ENCODE measurements at places on chromosomes 4 and X.

DNA sequence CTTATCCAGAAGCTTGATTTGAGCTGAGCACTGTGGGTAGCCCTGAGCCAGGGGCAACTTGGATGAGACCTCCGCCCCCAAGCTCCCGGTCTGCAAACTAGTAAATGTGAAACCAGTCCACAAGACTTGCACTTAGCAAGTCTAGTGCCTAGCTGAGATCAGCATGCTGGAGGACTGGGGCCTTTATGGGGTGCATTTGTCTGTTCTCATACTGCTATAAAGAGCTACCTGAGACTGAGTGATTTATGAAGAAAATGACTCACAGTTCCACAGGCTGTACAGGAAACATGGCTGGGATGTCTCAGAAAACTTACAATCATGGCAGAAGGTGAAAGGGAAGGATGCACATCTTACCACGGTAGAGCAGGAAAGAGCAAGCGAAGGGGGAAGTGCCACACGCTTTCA is 42.1 kb upstream of the HOPX start:
- no peak for DNase-seq

DNA sequence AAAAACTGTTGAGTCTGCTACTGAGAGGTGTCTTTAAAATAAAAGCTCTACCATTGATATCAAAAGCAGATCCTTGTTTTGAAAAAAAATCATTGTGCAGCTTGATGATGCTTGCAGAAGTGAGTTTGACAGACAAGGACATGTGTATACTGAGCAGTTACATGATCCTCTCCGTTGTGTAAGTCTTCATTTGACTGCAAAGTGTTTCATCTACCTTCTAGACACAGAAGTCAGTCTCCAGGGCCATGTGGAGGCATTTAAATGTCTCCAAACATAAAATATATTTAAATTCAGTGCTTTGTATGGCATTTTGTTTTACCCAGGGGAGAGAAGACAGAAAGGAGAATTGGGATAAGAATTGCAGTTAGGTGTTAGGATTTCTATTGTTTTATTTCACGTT is 107.8 kb upstream of the MYOZ2 start:
- no peak for DNase-seq

- no peak for DNase-seq
These were observed 51.0 kb downstream of the CYTL1 start for GRCh38 chr4:4968161-4968725.

DNA sequence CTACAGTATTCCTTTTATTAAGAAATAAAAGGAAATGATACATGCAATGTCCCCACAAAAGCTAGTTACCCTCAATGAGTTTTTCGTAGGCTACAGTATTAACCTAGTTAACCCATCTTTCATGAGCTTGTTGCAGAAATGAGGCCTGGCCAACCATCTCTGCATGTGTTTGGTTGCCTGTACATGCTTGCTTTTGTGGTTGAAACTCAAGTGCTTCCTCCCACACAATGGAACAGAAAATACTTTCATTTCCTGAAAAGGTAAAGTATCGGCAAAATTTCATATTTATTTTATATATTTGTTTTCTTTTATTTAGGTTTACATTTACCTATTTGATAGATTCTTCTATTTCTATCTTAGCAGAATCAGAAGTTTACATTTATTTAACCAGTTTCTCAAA is 214.6 kb upstream of the FAM241A start:
- DNase-seq, result no peak

- no peak for DNase-seq
These were observed 244.9 kb downstream of the FRMPD4 start for GRCh38 chrX:12383196-12383595.

DNA sequence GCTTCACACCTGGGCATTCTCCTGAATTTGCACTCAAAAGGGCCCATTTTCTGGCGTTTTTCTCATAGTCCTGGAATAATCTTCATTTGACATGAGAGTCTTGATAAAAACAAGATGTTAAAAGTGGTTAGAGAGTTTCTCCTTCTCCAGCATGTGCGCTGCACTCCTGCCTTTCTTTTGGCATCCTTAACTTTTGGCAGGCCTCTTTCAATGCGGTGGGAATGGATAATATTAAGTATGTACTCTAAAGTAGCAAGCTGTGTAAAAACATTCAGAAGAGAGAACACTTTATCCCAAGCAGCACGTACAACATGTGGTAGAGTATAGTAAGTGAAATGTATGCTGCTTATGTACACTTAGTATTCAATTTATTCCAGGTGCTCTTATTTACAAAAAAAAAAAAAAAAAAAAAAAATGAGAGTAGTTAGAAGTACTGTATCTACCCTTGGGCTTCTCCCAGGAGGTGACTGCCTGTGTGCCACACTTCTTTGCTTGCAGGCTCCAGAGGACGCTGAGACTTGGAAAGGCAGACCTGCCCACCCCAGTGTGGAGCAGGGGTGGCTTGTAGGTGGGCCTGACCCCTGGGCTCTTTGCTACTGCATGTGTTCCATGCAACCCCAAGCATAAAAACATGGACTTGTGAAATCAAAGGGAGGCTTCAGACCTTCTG is 3.9 kb downstream of the FGF2 start:
- DNase-seq, result no peak

GRCh38 chrX:55908661-55909212 is 191.2 kb downstream of the RRAGB start:
- DNase-seq, result no peak

DNA sequence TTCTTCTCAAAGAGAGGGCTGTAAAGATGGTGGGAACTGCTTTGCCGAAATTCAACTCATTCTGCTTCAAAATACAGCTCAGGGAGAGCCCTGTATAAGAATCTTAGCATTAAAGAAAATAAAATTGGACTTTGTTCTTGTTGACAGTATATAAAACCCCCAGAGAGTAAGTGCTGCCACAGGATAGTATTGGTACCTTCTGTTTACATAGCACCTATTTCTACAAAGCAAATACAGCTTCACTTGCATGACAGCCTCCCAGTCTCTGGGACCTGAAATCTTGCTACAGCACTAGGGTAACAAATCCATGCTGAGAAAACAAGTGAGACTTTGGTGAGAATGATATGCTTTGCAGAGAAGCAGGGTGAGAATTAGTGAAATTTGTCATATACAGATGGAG is 428.6 kb downstream of the ADGRL3 start:
- no peak for DNase-seq

GRCh38 chr4:2712261-2712842 is 43.8 kb downstream of the TNIP2 start:
- DNase-seq, result no peak

DNA sequence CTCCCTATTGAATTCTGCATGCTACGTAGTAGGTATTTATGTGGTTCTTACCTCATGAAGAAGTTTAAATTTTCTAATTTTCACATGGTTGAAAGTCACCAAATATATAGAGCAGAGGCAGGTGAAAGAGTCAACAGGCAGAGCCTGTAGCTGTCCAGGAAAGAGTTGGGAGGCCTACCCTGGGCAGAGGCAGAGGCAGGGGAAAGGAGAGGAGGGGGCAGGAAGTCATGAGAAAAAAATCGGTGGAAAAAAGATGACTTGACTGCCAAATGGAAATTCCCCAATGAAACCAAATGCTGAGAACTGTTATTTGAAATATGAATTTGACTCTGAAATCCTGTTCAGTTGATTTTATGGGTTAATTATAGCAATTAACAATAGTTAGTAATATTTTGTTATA is 23.1 kb upstream of the GPR34 start:
- no peak for DNase-seq

GRCh38 chrX:130299279-130300009 is 30.7 kb upstream of the ZNF280C start:
- DNase-seq, result no peak

DNA sequence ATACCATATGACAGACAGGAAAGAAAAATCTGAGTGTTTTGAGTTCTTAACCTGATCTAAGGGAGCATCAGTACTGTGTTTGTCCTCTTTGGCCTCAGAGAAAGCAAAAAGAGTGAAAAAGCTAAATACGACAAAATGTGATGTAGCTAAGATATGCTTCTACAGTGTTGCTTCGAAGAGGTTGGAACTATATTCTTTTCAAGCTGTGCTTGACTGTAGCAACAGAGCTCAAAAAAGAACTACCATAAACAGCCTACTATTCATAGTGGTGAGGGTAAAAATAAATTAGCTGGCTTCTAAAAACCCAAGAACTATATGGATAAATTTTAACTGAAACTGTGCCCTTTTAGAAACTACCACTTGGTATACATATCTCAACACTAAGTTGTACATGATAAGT is 881.8 kb upstream of the PCDH10 start:
- no peak for DNase-seq

DNA sequence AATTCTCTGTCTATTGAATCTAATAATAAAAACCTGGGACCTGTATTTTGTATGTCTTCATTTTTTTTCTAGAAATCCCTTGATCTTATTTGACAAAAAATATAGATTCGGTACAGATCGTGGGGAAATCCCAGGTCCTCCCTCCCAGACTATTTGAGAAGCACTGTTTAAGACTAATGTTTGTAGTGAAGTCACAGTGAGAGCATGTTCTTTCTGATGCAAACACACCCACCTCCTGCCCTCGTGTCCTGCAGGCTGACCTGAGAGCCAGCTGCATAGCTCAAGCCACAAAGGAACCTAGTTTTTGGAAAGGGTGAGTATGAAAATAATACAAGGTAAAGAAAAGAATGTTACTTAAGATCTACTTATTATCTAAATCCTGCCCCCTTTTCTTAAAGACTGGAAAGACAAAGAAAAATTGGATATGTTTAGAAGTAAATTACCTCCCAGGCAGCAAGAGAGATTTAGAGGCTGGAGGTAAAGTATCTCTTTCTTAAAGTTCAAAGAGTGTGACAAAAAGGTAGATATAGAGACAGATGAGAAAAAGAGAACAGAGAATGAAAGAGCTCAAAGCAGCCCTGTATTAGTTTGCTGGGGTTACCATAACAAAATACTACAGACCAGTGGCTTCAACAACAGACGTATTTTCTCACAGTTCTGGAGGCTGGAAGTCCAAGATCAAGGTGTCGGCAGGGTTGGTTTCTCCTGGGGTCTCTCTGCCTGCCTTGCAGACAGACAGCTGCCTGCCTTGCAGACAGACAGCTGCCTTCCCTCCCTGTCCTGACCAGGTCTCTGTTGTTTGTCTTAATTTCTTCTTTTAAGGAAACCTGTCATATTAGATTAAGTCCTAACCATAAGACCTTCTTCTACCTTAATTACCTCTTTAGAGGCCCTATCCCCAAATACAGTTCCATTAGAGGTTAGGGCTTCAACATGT is 20.4 kb upstream of the DCTD start:
- no peak for DNase-seq

- DNase-seq, result no peak
These were observed 14.8 kb upstream of the CXCR3 start for GRCh38 chrX:71632923-71633657.

- no peak for DNase-seq
These were observed 7.2 kb upstream of the CPLX1 start for GRCh38 chr4:833156-833555.

GRCh38 chr4:170741856-170742255 is 652.1 kb upstream of the AADAT start:
- DNase-seq, result no peak

DNA sequence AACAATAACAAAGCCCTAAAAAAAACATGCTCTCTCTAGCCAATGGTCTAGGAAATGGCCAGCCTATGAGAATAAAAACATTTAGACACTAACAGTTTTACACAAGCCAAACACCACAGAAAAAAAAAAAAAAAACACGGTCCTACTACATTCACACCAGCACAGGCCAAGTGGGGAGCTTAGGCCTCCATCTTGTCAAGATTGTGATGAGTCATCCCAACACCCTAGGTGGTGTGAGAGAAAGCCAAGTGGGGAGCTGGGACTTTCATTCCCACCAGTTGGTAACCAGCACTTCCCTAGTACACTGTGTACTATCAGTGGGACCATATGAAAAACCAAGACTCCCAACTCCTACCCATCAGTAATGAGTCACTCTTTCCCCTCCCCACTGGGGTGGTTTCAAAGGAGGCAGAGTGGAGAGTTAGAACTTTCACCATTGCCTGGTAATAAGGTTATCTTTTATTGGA is 95.6 kb downstream of the ADAMTS3 start:
- no peak for DNase-seq

- DNase-seq, result no peak
These were observed 66.2 kb upstream of the TACR3 start for GRCh38 chr4:103786014-103786413.

- no peak for DNase-seq
These were observed 202.0 kb downstream of the APBB2 start for GRCh38 chr4:41012293-41012692.

- no peak for DNase-seq
These were observed 39.8 kb downstream of the NHS start for GRCh38 chrX:17414839-17415238.

DNA sequence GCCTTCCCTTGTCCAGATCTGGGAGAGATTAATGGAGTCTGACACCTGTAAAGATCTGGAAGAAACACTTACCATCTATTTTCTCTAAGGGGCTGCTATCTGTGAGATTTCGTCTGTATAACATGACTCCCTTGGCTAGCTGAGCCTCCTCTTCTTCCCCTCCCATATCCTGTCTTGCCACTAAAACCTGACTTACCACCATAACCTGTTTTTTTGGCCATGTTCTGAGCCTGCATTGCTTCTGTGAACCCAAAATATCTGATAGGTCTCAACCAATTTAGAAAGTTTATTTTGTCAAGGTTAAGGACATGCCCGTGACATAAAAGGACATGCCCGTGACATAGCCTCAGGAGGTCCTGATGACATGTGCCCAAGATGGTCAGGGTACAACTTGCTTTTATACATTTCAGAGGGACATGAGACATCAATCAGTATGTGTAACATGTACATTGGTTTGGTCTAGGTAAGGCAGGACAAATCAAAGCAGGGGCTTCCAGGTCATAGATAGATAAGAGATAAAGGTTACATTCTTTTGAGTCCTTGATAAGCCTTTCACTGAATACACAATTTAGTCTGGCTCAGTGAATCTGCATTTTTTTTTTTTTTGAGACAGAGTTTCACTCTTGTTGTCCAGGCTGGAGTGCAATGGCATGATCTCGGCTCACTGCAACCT is 11.4 kb downstream of the MGST2 start:
- no peak for DNase-seq

- peak; percentile 8 for DNase-seq
These were observed 553.2 kb upstream of the FAT1 start for GRCh38 chr4:187276736-187277408.
